ENCODE measurements at places on chromosomes 6 and 20. TPM values are rescaled to one million over a fixed set of nuclear protein-coding genes. Genes with fewer than 3 reads are reported as not detected.

DNA sequence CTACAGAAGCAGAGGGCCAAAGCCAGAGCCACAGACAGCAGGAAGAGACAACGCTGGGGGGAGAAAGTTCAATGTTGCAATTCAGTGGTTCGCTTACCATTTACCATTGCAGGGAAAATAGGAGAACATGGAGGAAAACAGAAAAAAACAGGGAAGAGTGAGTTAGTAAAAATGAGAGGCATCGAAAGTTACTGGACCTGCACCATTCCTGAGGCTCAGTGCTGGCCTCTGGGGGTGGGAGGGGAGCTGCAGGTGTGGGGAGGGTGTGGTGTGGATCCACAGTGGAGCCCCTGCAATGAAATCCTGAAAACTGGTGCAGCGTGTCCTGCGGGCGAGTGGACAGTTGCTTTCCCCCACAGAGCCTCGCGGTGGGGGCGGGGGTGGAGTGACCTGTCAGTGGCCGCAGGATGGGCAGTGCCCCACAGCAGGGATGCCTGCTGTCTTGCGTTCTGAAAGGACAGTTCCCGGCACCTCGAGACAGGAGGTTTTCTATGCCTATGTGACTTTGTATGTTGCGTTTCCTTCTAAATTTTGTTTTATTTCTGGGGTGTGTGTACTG, 5.7 kb downstream of the TMEM181 start:
- no peak overlapping the region for H3K4me3 ChIP-seq
- H3K27me3 ChIP-seq, result no peaks in the 10 kb centered on the region
- H3K4me1 ChIP-seq, result peaks cover 18% of the 10 kb centered on the region

The CEP43 gene
- 30.0 TPM for total RNA-seq

GRCh38 chr6:107657373-107657754, 166.7 kb downstream of the SCML4 start:
- no peak overlapping the region for H3K4me3 ChIP-seq
- no peak overlapping the region for H3K27ac ChIP-seq
- H3K4me1 ChIP-seq, result no peaks in the 10 kb centered on the region
- H3K27me3 ChIP-seq, result no peaks in the 10 kb centered on the region
- no peaks in the 10 kb centered on the region for H3K36me3 ChIP-seq
- DNase-seq, result no peak

DNA sequence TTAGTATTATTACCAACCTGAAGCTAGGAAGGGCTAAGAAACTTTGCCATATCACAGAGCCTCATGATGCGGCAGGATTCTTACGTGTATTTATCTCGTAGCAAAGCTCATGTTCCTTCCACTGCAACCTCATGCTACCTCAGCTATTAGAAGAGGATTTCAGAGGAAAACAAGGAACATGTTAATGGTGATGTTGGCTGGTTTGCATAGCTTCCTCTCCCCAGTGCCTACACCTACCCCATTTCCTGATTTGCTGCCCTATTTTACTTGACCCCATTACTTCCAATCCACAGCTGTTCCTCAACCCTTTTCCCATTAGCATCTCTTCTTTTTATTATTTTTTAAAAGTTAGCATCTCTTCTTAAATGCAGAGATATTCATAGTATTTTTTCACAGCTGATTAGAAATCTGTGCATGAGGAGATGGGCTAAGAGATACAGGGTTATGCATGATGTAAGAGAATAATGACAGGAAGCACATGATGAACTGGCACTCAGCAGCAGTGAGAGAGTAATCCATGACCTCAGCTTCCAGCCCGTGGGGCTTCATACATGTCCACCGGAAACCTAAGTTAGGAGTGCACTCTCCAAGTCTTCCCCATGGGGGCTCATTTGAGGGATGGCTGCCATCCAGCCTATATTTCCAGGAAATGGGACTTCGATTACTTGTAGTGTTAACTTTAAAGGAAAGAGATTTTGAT, 106.1 kb upstream of the ASF1A start:
- DNase-seq, result no peak
- H3K4me3 ChIP-seq, result no peak overlapping the region
- H3K27ac ChIP-seq, result no peak overlapping the region
- H3K36me3 ChIP-seq, result no peaks in the 10 kb centered on the region
- H3K27me3 ChIP-seq, result no peaks in the 10 kb centered on the region

DNA sequence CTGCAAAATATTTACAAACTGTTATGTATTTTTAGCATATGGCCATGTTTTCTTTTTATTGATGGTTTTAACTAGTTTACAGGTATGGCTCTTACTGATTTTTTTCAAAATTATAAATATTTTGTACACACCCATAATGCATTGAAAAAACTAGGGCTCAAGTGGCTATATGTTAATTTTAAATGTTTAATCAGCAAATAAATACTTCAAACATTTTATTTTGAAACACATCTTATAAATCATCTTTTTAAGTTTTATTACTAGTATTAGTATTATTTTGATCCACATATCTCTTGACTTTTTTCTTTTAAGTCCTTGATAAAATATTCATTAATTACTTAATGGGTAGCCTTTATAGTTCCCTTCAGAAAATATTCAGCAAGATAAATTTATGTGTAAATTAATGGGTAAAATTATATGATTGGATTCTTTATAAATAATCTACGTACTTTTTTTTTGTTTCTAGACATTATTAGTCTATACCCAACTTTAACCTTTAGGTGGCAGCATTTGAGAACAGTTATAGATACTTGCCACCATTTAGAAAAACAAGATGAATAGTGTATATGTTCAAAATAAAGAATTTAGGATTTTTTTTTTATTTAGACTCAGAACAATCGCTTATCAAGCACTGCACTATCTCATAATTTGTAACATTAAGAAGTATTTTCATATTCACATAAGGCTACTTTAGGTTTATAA, 241.9 kb downstream of the ADGRB3 start:
- H3K4me3 ChIP-seq, result no peak overlapping the region
- no peaks in the 10 kb centered on the region for H3K4me1 ChIP-seq
- H3K36me3 ChIP-seq, result no peaks in the 10 kb centered on the region
- no peak for DNase-seq
- no peak overlapping the region for H3K27ac ChIP-seq

The SMPD2 gene
- 11.2 TPM for total RNA-seq

- H3K27me3 ChIP-seq, result no peaks in the 10 kb centered on the region
- no peak for DNase-seq
- H3K4me3 ChIP-seq, result no peak overlapping the region
- no peaks in the 10 kb centered on the region for H3K36me3 ChIP-seq
- peaks cover 28% of the 10 kb centered on the region for H3K4me1 ChIP-seq
These were observed 113.1 kb downstream of the JAG1 start for GRCh38 chr20:10560686-10561085.

- peaks cover 9% of the 10 kb centered on the region for H3K4me1 ChIP-seq
- peak overlapping the region; percentile 99 for H3K27ac ChIP-seq
- peak overlapping the region; percentile 41 for H3K4me3 ChIP-seq
- DNase-seq, result no peak
- no peaks in the 10 kb centered on the region for H3K27me3 ChIP-seq
- H3K36me3 ChIP-seq, result no peaks in the 10 kb centered on the region
These were observed 2.7 kb upstream of the C6orf62 start for GRCh38 chr6:24721461-24722215.

- peak overlapping the region; percentile 87 for H3K4me3 ChIP-seq
- H3K4me1 ChIP-seq, result peaks cover 51% of the 10 kb centered on the region
- peak overlapping the region; percentile 98 for H3K27ac ChIP-seq
- H3K27me3 ChIP-seq, result no peaks in the 10 kb centered on the region
These were observed 1.7 kb downstream of the PPP1R10 start for GRCh38 chr6:30615219-30615957.

- no peak for DNase-seq
- no peaks in the 10 kb centered on the region for H3K27me3 ChIP-seq
These were observed 5.6 kb downstream of the RPP21 start for GRCh38 chr6:30350524-30350923.

GRCh38 chr6:47983491-47983890, 127.5 kb downstream of the PTCHD4 start:
- no peaks in the 10 kb centered on the region for H3K4me1 ChIP-seq
- no peak overlapping the region for H3K27ac ChIP-seq
- H3K27me3 ChIP-seq, result no peaks in the 10 kb centered on the region
- no peaks in the 10 kb centered on the region for H3K36me3 ChIP-seq
- no peak overlapping the region for H3K4me3 ChIP-seq

GRCh38 chr6:149254253-149254652, 63.3 kb upstream of the TAB2 start:
- H3K27ac ChIP-seq, result no peak overlapping the region
- H3K36me3 ChIP-seq, result no peaks in the 10 kb centered on the region
- DNase-seq, result no peak
- no peak overlapping the region for H3K4me3 ChIP-seq
- no peaks in the 10 kb centered on the region for H3K4me1 ChIP-seq
- no peaks in the 10 kb centered on the region for H3K27me3 ChIP-seq

DNA sequence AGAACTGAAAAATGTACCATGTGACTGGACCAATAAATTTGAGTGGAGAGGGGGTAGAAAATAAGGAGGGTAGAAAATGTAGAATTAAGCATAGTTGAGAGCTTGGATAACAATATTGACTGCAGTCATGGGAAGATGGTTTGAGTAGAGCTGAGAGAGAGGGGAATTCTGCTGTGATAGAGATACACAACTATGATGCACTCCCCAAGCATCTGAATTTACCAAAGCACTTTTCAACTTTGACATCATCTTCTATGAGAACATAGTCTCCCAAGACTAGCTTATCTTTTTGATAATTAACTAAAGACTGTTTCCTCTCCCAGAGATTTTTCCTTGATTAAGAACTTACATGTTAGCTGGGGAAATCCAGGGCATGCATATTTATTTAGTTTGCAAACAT, 103.1 kb downstream of the TNFRSF21 start:
- no peaks in the 10 kb centered on the region for H3K27me3 ChIP-seq
- H3K36me3 ChIP-seq, result no peaks in the 10 kb centered on the region
- no peaks in the 10 kb centered on the region for H3K4me1 ChIP-seq
- no peak for DNase-seq
- H3K27ac ChIP-seq, result no peak overlapping the region

GRCh38 chr20:16476032-16476431, 97.2 kb downstream of the KIF16B start:
- no peak overlapping the region for H3K4me3 ChIP-seq
- H3K27me3 ChIP-seq, result no peaks in the 10 kb centered on the region
- peak overlapping the region; percentile 84 for H3K27ac ChIP-seq
- H3K36me3 ChIP-seq, result no peaks in the 10 kb centered on the region
- DNase-seq, result no peak

The GZF1 gene
- total RNA-seq, result 29.0 TPM

DNA sequence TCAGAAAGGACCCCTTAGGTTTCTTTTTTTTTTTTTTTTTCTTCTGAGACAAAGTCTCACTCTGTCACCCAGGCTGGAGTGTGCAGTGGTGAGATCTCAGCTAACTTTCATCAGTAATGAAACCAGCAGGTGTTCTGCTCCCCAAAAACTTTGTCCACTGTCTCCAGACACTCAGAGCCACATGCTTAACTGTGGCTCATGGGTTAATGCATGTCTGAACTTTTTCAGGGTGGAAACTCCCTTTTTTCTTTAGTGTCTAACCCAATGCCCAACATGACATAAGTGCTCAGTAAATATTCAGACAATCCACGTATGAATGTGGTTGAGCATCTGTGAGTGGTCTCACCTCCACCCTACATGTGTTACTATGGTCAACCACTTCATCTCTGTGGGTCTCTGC, 45.4 kb downstream of the MYB start:
- no peaks in the 10 kb centered on the region for H3K36me3 ChIP-seq
- no peak overlapping the region for H3K27ac ChIP-seq
- DNase-seq, result no peak
- H3K4me1 ChIP-seq, result no peaks in the 10 kb centered on the region
- H3K4me3 ChIP-seq, result no peak overlapping the region
- H3K27me3 ChIP-seq, result no peaks in the 10 kb centered on the region

The TUBB gene
- total RNA-seq, result 162 TPM

DNA sequence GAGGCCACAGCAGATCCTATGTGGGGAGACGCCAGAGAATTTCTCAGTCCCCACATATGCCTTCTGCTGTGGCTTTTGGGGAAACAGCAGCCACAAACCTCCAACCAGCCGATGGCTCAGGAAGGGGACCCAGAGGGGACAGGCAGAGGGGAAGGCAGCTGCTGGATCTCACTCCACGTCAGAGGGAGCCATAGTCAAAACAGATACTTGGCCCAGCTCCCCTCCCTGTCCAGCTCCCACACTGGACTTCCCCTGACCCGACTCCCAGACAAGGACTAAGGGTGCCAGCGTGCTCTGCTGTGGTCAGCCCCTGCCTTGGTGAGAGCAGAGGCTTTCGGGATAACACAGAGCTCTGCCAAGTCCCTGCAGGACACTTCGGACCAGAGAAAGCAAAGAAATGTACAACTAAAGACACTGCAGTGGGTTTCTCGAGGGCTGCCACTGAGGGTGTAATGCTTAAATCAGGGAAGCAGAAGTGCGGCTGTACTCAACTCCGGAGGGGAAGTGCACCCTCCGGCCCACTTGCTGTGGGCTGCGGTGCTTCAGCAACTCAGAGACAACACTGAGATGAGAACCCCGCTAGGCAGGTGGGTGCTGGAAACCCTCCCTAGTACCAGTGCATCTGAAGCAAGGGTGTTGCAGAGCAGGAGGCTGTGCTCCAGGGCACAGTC, 47.2 kb downstream of the RRBP1 start:
- H3K4me3 ChIP-seq, result no peak overlapping the region
- DNase-seq, result no peak
- no peaks in the 10 kb centered on the region for H3K27me3 ChIP-seq
- peaks cover 35% of the 10 kb centered on the region for H3K4me1 ChIP-seq
- H3K27ac ChIP-seq, result peak overlapping the region; percentile 60
